Activated T-helper 2 cell treated with anti-CD3 and anti-CD28 coated beads, Interferon-gamma antibody, Interleukin-2, Interleukin-4, amounts not matched to agents 10 μg/mL and 5 μg/mL and 100 μg/mL, durations not matched to agents 14 hours and 24 hours and 36 hours (primary cell): ENCODE measurements at places on chromosomes 6 and 20. TPM values are rescaled to one million over a fixed set of nuclear protein-coding genes. Genes with fewer than 3 reads are reported as not detected.

- no peak overlapping the region for H3K4me3 ChIP-seq
- peaks cover 22% of the 10 kb centered on the region for H3K36me3 ChIP-seq
- no peak for DNase-seq
- peak overlapping the region; percentile 47 for H3K27ac ChIP-seq
Measured at GRCh38 chr6:31725502-31726350, 2.6 kb downstream of the MPIG6B start.

DNA sequence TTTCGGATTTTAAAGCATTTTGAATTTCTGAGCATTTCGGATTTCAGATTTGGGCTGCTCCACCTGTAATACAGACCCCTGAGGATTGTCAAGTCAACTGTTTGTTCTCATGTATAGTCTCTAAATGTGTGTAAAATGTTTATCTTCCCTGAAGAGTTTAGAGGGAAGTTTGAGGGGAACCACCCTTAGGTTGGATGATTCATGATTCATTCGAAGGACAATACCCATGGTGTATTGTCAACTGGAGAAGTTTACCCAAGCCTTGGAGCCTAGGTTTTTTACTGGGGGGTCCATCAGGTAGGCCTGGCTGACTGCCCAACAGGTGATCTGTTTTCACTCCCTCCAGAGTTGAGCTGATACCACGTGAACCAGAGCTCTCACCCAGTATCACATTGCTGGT is 18.9 kb downstream of the GSTA4 start:
- no peak for DNase-seq
- no peaks in the 10 kb centered on the region for H3K27me3 ChIP-seq
- no peak overlapping the region for H3K4me3 ChIP-seq

DNA sequence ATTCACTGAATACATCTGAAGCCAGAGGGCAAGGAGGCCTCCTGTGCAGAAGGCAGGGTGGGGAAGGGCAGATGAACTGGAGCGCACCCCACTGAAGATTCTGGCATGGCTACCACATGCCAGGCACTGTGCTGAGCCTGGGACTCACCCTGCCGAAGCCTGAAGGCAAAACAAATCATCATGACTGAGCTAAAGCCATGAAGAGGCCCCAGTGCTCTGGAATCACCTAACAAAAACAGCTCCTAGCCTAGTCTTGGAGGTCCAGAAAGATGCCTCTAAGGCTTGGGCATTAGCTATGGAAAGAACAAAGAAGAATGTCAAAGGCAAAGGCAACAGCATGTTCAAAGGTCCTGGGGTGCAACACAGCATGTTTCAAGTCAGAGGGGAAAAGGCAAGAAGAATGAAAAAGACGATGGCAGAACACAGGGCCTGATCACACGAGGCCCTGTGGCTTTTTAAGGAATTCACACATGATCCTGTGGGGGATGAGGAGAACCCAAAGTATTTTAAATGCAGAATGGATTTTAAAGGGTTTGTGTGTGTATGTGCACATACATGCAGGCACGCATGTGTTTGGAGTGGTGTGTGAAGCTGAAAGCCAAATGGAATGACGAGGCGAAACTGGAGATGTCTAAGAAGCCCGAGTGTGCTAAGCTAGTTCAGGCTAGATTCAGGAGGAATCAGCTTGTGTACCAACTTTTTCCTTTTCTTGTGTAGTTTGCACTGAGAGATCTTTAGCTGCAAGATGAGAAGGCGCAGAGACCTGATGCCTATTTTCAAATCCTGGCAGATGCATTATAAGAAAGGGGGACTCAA is 261.4 kb downstream of the ZNF217 start:
- peaks cover 3% of the 10 kb centered on the region for H3K4me1 ChIP-seq
- no peak overlapping the region for H3K4me3 ChIP-seq
- H3K27ac ChIP-seq = no peak overlapping the region
- no peaks in the 10 kb centered on the region for H3K27me3 ChIP-seq
- H3K36me3 ChIP-seq = no peaks in the 10 kb centered on the region

- peaks cover 2% of the 10 kb centered on the region for H3K27me3 ChIP-seq
- H3K27ac ChIP-seq = no peak within 1 kb of the TSS
- no peak for DNase-seq
- no peak within 1 kb of the TSS for H3K4me3 ChIP-seq
- H3K4me1 ChIP-seq = peaks cover 2% of the 10 kb centered on the region
Measured at GRCh38 chr20:2295886-2296515, at the start of gene TGM3. TSS of gene TGM3 (plus strand) at chr20:2296001. CDS start at chr20:2296064, 63 bp downstream.

DNA sequence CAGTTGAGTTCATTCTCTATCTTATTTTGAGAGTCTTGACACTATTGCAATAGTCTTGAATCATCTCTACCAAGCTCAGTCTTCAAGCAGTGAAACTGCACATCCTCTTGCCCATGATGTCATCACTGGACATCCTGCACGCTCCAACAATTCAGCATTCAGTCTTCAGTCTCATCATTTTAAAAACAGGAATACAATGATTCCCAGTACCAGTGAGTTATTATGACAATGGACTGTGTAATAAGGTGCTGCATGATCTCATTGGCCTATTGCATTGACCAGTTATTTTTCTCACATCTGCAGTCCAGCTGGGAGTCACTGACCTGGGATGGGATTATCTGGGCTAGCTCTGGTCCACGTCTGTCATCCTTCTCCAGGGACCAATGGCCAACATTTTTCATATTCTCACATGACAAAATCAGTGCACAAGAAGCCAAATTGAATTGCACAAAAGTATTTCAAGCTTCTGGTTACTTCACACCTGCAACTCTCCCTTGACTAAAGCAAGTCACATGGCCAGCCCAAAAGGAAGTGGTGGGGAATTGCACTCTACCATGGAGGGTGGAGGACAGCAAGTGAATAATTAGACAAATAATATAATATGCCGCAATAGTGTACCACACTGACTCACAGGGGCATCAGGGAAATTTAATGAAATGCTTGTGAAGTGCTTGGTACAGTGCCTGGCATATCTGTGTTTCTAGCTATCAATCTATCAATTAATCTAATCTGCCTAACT is 6.4 kb upstream of the CST2 start:
- no peak overlapping the region for H3K27ac ChIP-seq
- no peak overlapping the region for H3K4me3 ChIP-seq
- DNase-seq = no peak

DNA sequence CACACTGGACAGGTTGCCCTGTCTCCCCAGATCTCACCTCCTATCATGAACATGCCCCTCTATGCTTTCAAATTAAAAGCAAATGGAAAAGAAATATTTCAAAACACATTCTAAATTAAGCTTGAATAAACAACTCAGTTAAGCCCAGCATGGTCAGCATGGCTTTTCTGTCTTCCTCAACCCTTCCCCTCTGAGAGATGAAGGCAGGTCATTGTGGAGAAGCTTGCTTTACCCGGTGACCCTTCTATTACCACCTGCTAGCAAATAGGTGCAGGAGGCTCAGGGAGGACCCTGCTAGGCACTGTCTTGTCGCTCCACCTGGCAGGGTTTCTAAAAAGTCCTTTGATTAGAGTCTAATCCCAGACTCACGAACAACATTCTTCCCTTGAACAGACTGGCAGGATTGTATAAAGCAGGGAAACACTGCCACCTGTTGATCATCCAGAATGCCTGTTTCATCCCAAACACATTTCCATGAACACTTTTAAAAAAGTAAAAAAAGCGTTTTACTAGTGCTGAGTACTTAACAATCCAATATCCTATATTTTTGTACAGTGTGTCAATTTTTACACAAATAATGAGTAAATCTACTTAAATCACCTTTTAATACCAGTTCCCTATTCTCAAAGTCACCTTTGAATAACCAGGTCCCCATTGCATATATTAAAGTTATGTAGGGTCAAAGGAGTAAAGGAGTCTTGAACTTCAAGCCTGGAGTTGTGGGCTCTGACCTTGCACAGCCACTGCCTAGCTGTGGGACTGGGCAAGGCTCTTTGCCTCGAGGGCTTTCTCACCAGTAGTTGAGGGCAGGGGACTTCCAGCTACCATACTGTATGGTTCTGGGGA is 75.5 kb downstream of the GPR6 start:
- no peak overlapping the region for H3K27ac ChIP-seq
- no peaks in the 10 kb centered on the region for H3K4me1 ChIP-seq
- no peak for DNase-seq

DNA sequence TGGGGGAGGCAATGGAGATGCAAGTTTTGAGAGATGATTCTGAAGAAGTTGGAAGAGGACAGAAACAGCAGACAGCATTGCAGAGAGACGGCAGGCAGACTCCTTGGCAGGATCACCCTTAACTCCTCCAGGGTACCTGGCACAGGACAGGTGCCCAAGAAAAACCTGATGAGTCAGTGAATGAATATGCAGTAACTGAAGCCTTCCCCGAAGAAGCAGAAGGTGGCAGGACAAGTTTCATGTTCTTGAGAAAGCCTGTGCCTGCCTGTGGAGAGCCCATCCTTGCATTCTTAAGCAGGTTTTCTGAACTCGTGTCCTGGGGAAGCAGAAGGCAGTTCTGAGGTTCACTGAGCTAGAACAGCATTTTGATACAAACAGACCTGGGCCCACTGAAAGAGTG is 79.6 kb upstream of the SASH1 start:
- H3K4me3 ChIP-seq = no peak overlapping the region
- H3K36me3 ChIP-seq = no peaks in the 10 kb centered on the region
- H3K27me3 ChIP-seq = peaks cover 5% of the 10 kb centered on the region

- no peaks in the 10 kb centered on the region for H3K4me1 ChIP-seq
- no peak for DNase-seq
- no peaks in the 10 kb centered on the region for H3K36me3 ChIP-seq
- no peak overlapping the region for H3K4me3 ChIP-seq
Measured at GRCh38 chr20:871436-871835, 37.9 kb downstream of the FAM110A start.

- no peaks in the 10 kb centered on the region for H3K27me3 ChIP-seq
- H3K27ac ChIP-seq = peak overlapping the region; percentile 100
- H3K36me3 ChIP-seq = peaks cover 50% of the 10 kb centered on the region
Measured at GRCh38 chr20:20491784-20492264, 123.9 kb downstream of the INSM1 start.

GRCh38 chr20:6421321-6422248 is 298.8 kb upstream of the FERMT1 start:
- H3K27me3 ChIP-seq = no peaks in the 10 kb centered on the region
- H3K4me1 ChIP-seq = no peaks in the 10 kb centered on the region
- H3K36me3 ChIP-seq = no peaks in the 10 kb centered on the region
- H3K27ac ChIP-seq = no peak overlapping the region

DNA sequence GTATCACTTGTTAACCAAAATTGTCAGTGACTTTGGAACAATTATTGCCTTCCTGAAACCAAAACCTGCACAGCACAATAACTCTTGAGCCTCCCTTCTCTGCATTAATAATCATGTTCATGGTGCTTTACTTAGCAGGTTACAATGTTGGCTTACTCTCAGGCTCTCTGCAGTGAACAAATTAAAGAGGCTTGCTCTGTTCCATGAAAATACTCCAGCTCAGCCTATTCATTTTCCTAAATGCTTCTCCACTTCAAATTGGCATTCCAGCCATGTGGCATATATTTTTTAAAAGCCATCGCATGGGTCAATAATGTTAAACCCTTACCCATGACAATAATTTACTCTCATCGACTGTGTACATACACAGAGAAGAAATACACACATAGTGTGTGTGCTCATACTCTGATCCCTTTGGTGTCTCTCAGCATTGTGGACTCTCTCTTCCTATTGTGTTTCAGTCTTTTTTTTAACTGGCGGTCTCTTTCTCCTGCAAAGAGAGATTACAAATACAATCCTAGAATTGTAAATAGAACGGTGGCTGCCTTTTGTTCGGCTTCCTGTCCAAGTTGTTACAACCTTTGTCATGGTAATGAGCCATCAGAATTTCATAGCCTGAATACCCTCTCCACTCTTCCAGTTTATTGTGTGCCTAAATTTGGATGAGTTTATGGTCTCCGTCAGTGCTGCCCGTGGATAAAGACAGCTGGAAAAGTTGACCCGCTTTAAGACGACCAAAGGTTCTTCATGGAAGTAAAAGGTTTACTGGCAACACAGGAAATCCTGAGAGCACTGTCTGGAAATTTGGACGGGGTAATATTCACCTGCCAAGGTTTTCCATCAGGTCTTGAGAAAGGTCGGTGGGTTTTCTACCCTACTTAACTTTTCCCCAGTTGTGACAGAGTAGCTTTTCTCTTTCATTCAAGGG is 263.6 kb downstream of the CD83 start:
- H3K27ac ChIP-seq = no peak overlapping the region
- H3K4me1 ChIP-seq = peaks cover 49% of the 10 kb centered on the region
- no peaks in the 10 kb centered on the region for H3K27me3 ChIP-seq
- peaks cover 3% of the 10 kb centered on the region for H3K36me3 ChIP-seq

DNA sequence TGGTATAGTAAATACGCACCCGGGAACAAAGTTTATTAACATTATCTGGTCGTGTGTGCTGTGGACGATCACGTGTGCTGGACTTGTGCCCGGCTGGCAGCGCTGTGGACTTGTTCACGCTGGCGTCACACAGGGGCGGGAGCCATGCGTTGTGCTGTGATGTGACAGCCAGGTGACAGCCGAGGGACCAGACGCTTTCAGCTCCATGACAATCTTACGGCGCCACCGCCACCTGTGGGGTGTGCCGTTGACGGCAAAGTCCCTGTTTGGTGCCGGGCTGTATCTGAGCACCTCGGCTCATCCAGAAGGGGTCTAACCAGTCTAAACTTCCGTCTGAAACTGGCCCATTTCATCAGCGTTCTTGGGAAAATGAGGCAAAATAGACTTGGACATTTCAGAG is 25.2 kb downstream of the DLL1 start:
- DNase-seq = no peak
- no peaks in the 10 kb centered on the region for H3K4me1 ChIP-seq
- peaks cover 41% of the 10 kb centered on the region for H3K27me3 ChIP-seq
- no peaks in the 10 kb centered on the region for H3K36me3 ChIP-seq
- H3K27ac ChIP-seq = no peak overlapping the region

DNA sequence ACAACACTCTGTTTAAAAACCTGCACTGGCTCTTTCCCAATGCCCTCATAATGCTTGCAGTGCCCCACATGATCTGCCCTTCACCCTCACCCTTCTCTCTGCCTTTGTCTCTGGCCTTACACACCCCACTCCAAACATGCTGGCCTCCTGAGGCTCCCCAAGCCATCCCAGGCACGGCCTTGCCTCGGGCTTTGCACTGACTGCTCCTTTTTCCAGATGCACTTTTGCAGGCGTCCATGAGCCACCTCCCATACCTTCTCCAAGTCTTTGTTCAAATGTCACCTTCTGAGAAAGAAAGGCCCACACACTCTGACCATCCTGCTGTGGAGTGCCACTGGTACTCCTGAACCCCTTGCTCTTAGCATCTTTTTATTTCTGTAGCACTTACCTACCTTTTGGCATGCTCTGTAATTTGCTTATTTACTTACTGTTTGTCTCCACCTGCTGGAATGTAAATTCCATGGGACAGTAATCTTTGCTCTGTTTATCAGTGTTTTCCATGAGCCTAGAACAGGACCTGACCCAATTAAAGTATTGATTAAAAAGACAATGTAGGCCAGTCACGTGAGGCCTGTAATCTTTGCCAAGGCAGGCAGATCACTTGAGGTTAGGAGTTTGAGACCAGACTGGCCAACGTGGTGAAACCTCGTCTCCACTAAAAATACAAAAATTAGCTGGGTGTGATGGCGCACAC is 30.7 kb downstream of the GFRA4 start:
- H3K4me1 ChIP-seq = no peaks in the 10 kb centered on the region
- no peak overlapping the region for H3K4me3 ChIP-seq
- H3K36me3 ChIP-seq = no peaks in the 10 kb centered on the region
- DNase-seq = no peak
- H3K27me3 ChIP-seq = no peaks in the 10 kb centered on the region

Gene RAET1E
- not detected in 2 replicates for total RNA-seq

Gene EPB41L1
- total RNA-seq = 0.41 and 0.46 TPM in 2 replicates

Gene PREX1
- 80.3 and 83.9 TPM in 2 replicates for total RNA-seq

Gene TP53INP2
- 4.8 and 5.5 TPM in 2 replicates for total RNA-seq

Gene TSBP1
- not detected in 2 replicates for total RNA-seq

Gene SERINC3
- 51.2 and 52.5 TPM in 2 replicates for total RNA-seq

Gene TSPYL1
- 41.1 and 42.3 TPM in 2 replicates for total RNA-seq
